ENCODE measurements at places on chromosomes 6 and 20. TPM values are rescaled to one million over a fixed set of nuclear protein-coding genes. Genes with fewer than 3 reads are reported as not detected.

ARMC2 gene
- 1.0 TPM for total RNA-seq

ZNF343 gene
- 5.5 TPM for total RNA-seq

PTCRA gene
- total RNA-seq = not detected

C6orf15 gene
- not detected for total RNA-seq

CST7 gene
- not detected for total RNA-seq

ZNF391 gene
- 0.53 TPM for total RNA-seq

CYP24A1 gene
- not detected for total RNA-seq

STX7 gene
- 27.5 TPM for total RNA-seq

PCIF1 gene
- 12.8 TPM for total RNA-seq
